B cell (primary cell): ENCODE measurements at places on chromosomes 7 and 10.

DNA sequence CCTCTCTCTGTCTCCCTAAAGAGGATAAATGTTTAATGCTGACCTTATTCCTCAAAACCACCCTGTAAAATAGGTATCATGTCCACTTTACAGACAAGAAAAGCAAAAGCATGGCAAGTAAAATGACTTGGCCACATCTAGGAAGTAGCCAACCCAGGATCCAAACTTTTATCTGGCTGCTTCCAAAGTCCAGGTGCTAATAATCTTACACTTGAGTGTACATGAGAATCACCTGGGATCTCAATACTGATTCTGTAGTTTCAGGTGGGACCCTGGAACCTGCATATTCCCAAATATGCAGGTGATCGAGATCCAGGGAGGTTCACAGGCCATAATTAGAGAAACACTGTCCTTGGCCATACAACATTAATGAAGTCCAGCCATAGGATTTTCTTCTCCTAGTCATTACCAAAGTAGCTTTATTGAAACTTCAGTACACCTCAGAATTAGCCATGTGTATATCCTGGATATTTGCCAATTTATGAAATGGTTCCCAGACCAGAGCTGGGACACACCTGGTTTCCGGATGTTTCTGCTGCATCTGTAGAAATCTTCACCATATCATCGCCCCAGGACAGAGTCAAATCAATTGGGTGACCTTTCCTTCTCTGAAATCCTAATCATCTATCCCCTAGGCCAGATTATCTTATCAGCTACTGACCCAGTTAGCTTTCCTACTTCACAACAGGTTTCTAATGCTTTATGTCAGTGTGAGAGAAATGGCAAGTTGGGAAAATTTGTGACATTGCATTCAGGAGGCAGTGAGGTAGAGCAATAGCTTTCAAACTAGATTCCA lies 119.1 kb upstream of the KMT2E start:
- H3K36me3 ChIP-seq, result no peaks in the 10 kb centered on the region
- H3K27me3 ChIP-seq, result peaks cover 2% of the 10 kb centered on the region
- H3K27ac ChIP-seq, result no peak overlapping the region
- no peak for DNase-seq
- no peaks in the 10 kb centered on the region for H3K4me1 ChIP-seq

DNA sequence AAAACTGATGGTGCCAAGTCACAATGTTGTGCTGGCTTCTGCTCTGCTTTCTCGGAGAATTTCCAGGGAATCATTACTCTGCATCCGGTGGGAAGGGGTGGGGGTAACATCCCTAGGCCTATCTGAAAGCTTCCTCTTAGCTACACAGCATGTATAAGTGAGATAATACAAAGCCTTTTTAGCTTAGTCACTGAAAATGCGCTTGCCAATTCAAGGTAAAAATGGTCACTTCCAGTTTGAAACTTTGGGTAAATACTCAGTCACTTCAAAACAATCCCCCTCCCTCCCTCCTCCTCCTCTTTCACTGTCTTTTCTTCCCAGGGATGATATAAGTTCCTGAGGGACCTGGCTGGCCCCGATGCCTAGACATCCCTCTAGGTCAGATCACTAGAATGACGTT lies 57.3 kb upstream of the APBB1IP start:
- H3K4me1 ChIP-seq, result no peaks in the 10 kb centered on the region
- H3K36me3 ChIP-seq, result no peaks in the 10 kb centered on the region
- no peaks in the 10 kb centered on the region for H3K27me3 ChIP-seq
- DNase-seq, result no peak
- H3K27ac ChIP-seq, result no peak overlapping the region

- H3K27me3 ChIP-seq, result no peaks in the 10 kb centered on the region
- H3K4me1 ChIP-seq, result no peaks in the 10 kb centered on the region
- H3K4me3 ChIP-seq, result no peak overlapping the region
- no peak for DNase-seq
Measured at GRCh38 chr10:126955396-126955795, 50.2 kb downstream of the DOCK1 start.

- no peaks in the 10 kb centered on the region for H3K27me3 ChIP-seq
- no peak overlapping the region for H3K4me3 ChIP-seq
- H3K36me3 ChIP-seq, result no peaks in the 10 kb centered on the region
- no peak overlapping the region for H3K27ac ChIP-seq
Measured at GRCh38 chr10:117653170-117653515, 110.6 kb downstream of the EMX2 start.

GRCh38 chr7:142709921-142710320 lies 39.4 kb upstream of the PRSS1 start:
- H3K27ac ChIP-seq, result no peak overlapping the region
- no peak for DNase-seq
- H3K4me1 ChIP-seq, result peaks cover 16% of the 10 kb centered on the region
- H3K36me3 ChIP-seq, result no peaks in the 10 kb centered on the region

- no peak overlapping the region for H3K27ac ChIP-seq
- H3K27me3 ChIP-seq, result no peaks in the 10 kb centered on the region
- H3K4me3 ChIP-seq, result no peak overlapping the region
Measured at GRCh38 chr10:43491855-43492254, 54.9 kb downstream of the ZNF487 start.
